ENCODE measurements at places on chromosomes 3 and 15.

DNA sequence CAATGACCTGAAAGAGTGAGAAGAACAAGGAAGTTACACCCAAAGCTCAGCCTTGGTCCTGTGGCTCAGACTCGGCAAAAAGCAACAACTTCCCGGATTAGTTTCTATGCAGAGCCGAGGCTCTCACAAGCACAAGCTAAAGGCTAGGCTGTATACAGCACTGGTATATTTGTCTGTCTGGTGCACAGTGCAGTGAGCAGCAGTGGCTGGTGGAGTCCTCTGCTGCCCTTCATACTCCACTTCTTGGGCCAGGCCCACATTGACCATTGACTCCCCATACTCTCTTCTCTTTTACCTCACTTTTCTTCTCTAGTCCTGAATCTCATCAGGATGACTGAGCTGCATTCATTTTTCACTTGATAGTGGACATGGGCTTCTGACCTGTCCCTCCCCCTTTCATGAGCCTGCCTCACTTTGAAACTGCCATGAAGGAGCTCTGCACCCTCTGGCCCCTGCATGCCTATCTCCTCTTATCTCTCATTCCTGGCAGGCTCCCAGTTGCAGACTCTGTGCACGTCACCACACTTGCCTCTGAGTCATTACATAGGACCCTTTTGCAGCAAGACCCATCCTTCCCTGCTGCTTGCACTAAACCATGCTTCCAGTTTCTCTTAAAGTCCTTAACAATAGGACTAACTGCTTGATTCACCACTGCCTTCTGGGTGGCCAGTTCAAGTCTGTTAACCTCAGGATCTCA lies 379.3 kb downstream of the NTRK3 start:
- H3K36me3 ChIP-seq: no peaks in the 10 kb centered on the region
- H3K4me3 ChIP-seq: no peak overlapping the region
- DNase-seq: no peak
- H3K4me1 ChIP-seq: no peaks in the 10 kb centered on the region

DNA sequence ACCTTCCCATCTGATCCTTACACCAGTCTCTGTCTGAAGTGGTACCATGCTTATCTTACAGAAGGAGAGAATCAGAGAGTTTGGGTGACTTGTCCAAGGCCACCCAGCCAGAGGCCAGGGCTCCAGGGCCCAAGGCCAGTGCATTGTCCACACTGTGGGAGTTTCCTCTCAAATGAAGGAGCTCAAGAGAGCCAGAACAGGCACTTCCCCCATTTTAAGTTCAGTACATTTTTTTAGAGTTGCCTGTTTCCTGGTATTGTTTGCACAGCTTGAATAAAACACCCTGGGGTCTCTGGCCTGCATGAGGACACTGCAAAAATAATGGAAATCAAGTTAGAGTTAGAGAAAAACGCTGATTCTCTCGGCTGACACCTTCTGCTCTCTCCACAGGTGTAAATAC lies 284.0 kb downstream of the SQOR start:
- no peak for DNase-seq
- H3K4me1 ChIP-seq: no peaks in the 10 kb centered on the region
- H3K36me3 ChIP-seq: no peaks in the 10 kb centered on the region
- no peaks in the 10 kb centered on the region for H3K27me3 ChIP-seq

- H3K27ac ChIP-seq: no peak overlapping the region
- H3K36me3 ChIP-seq: no peaks in the 10 kb centered on the region
- H3K4me3 ChIP-seq: no peak overlapping the region
- H3K4me1 ChIP-seq: no peaks in the 10 kb centered on the region
Observed at GRCh38 chr15:67685008-67685599, 140.2 kb upstream of the SKOR1 start.

DNA sequence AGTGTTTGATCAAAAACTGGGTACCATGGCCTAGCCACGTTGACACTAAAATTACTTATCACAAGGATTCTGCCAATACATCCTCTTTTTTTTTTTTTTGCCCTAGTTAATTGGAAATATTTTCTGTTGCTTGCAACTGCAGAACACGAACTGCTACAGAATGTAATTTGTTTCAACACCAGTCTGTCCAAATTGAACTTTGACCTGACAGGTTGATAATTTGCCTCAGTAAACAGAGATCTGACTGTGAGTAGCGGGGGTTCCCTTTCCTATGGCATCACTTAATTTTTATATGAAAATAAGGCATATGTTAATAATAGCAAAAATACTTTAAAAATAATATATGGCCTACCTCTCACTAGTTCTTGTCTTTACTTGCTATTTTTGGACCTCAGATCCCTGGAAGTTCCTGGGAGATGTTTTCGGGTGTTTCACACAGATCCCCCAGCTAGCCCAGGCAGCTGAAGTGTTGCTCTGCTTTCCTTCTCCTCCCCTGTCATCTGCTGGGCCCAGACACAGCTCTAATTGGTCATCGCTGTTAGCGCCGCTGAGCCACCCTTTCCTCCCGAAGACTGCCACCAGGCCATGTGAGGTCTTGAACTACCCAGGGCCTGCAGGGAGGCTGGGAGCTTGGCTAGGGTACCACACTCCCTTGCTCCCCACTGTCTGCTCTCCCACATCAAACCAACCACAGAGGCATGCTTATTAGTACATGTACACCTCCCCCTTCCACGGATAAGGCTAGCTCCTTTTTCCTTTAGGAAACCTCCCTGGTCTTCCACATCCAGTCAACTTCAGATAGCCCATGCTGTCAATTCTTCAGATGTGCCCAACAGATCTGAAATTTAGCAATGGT lies 89.8 kb upstream of the RNF7 start:
- no peaks in the 10 kb centered on the region for H3K4me1 ChIP-seq
- DNase-seq: no peak
- no peak overlapping the region for H3K4me3 ChIP-seq
- no peaks in the 10 kb centered on the region for H3K27me3 ChIP-seq

DNA sequence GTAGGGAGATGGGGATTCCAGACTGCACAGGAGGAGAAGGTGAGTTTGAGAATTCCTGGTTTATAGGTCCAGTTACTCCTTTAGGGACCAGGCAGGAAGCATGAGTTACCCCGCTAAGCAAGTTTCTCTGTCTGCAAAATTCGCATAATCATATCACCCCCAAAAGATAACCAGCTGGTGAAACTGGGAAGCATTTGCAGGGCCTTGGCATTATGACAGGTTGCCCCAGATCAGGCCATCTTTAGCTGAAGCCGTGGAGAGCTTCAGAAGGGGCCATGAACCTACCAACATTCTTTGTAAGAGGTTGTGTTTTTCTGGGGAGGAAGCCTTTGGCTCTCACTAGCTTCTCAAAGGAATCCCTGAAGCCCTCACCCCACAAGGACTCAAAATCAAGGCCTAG lies 29.4 kb downstream of the ATP2B2 start:
- H3K27ac ChIP-seq: no peak overlapping the region
- no peak overlapping the region for H3K4me3 ChIP-seq
- H3K27me3 ChIP-seq: no peaks in the 10 kb centered on the region
- no peaks in the 10 kb centered on the region for H3K36me3 ChIP-seq
- no peaks in the 10 kb centered on the region for H3K4me1 ChIP-seq
- DNase-seq: no peak

DNA sequence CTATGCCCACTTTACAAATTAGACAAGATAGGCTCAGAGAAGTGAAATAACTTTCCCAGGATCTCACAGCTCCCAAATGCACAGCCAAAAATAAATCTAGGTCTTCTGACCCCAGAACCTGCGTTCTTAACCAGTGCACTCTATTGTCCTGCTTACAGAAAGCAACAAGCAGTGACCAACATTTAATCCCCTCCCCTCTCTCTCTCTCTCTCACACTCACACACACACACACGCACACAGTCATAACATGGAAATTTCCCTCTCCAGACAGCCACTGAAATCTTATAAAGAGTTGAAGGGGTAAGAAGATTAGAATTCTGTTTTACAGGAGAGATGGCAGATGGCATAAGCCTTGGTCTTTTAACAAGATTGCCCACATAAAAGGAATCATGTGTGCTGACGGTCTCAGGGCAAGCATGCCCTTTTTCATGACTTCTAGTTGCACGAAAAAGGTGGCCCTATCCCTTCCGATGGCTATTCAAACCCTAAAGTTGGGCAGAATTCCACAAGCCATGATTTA lies 29.4 kb downstream of the EOGT start:
- no peak overlapping the region for H3K4me3 ChIP-seq
- H3K27me3 ChIP-seq: no peaks in the 10 kb centered on the region
- no peak overlapping the region for H3K27ac ChIP-seq
- peaks cover 17% of the 10 kb centered on the region for H3K36me3 ChIP-seq
- no peak for DNase-seq

DNA sequence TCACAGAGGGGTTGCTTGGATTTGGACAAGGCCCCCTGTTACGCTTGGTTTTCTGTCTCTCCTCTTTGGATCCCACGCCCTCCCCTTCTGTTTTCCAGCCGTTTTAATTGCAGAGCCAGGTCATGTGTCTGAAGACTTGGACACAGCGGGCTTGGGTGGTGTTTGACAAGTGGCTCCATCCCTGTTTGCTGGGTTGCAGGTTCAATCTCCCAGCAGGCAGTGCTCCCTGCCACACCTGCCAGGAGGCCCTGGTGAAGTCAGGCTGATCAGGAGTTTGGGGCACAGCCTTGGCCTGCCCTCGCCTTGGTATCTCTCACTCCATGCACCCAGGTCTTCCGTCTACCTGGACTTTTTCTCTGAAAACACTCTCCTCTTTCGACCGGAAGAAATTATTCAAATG lies 59.0 kb downstream of the PLXNA1 start:
- H3K27me3 ChIP-seq: no peaks in the 10 kb centered on the region
- H3K27ac ChIP-seq: no peak overlapping the region
- no peak for DNase-seq
- H3K4me1 ChIP-seq: peaks cover 15% of the 10 kb centered on the region

- no peak overlapping the region for H3K27ac ChIP-seq
- DNase-seq: no peak
- H3K4me3 ChIP-seq: no peak overlapping the region
- no peaks in the 10 kb centered on the region for H3K4me1 ChIP-seq
Observed at GRCh38 chr3:14352002-14352627, 50.3 kb upstream of the SLC6A6 start.

DNA sequence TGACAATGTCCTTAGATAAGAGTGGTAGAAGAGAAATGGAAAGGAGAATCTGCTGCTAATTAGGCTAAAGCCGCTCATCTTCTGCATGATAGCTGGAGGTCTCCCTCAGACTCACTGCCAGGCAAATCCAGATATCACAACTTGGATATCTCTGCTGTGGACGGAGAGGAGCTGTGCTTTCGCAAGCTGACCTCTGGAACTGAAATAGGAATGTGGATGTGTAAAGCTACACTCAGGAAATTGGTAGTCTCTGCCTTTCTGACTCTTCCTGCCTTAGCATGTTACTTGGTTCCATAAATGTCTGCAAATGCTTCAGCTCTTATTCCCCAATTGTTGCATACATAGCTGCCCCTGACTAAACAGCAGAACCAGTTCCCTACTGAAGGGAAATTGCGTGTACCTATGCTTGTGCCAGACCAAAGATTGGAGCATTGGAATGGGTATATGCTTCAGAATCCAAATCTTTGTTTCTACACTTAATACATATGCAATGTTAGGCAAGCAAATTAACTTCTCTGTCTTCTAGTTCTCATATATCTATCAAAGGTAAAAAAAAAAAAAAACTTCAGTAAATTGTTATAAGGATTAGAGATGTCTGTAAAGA lies 74.7 kb upstream of the ROBO2 start:
- DNase-seq: no peak
- no peak overlapping the region for H3K27ac ChIP-seq
- no peaks in the 10 kb centered on the region for H3K27me3 ChIP-seq
- no peaks in the 10 kb centered on the region for H3K4me1 ChIP-seq
- no peak overlapping the region for H3K4me3 ChIP-seq

- no peaks in the 10 kb centered on the region for H3K27me3 ChIP-seq
- H3K4me3 ChIP-seq: no peak overlapping the region
- DNase-seq: no peak
Observed at GRCh38 chr3:13022348-13023234, 50.6 kb downstream of the IQSEC1 start.

DNA sequence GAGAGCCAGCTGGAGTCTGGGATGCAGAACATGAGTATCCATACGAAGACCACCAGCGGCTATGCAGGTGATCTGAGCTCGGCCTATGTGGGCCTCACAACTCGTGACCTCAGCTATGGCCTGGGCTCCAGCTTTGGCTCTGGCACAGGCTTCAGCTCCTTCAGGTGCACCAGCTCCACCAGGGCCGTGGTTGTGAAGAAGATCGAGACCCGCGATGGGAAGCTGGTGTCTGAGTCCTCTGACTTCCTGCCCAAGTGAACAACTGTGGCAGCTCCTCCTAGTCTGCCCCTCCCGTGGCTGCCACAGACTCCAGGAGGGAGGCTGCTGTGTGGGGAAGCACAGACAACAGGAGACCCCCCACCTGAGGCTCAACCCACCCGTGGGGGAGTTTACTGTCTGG lies 3.6 kb upstream of the KPNA4 start:
- H3K27me3 ChIP-seq: no peaks in the 10 kb centered on the region
- no peak overlapping the region for H3K27ac ChIP-seq
- H3K4me1 ChIP-seq: peaks cover 8% of the 10 kb centered on the region
- peaks cover 2% of the 10 kb centered on the region for H3K36me3 ChIP-seq

- no peak overlapping the region for H3K27ac ChIP-seq
- H3K36me3 ChIP-seq: no peaks in the 10 kb centered on the region
- DNase-seq: no peak
- H3K27me3 ChIP-seq: no peaks in the 10 kb centered on the region
- no peaks in the 10 kb centered on the region for H3K4me1 ChIP-seq
Observed at GRCh38 chr3:50003824-50004223, 63.9 kb downstream of the RBM6 start.

DNA sequence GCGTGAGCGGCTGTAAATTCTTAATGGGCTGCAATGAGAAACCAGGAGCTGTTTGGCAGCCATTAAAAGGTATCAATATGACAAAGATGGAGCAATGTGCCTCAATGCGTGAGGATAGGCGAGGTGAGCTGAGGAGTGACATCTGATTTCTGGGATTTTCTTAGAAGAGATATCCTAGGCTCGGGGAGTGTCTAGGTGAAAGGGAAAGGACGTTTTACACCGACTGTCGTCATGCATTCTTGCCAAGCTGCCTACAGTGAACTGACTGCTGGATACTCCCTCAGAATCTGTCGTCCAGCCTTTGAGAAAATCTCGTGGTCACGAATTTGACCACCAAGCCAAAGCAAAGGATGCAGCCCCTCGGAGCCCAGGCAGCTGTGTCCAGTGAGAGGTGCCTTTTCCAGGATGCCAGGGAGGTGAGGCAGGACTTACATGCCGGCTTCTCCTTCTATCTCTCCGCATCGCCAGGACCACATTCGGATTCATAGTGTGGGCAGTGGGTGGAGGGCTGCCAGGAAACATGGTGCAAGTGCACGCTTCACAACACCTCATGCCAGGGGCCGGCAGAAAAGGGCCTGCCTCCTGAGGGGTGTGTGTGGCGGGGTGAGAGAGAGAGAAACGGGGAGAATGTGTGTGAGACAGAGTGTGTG lies 80.3 kb upstream of the ABHD17C start:
- H3K4me3 ChIP-seq: no peak overlapping the region
- no peak for DNase-seq
- H3K27me3 ChIP-seq: no peaks in the 10 kb centered on the region
- no peak overlapping the region for H3K27ac ChIP-seq

- no peaks in the 10 kb centered on the region for H3K36me3 ChIP-seq
- no peak overlapping the region for H3K27ac ChIP-seq
- no peak overlapping the region for H3K4me3 ChIP-seq
- no peak for DNase-seq
Observed at GRCh38 chr15:34799149-34800101, 4.1 kb upstream of the ACTC1 start.

- no peaks in the 10 kb centered on the region for H3K36me3 ChIP-seq
- H3K4me1 ChIP-seq: no peaks in the 10 kb centered on the region
- no peak overlapping the region for H3K27ac ChIP-seq
- no peak overlapping the region for H3K4me3 ChIP-seq
Observed at GRCh38 chr3:117660941-117661817, 951.6 kb downstream of the TUSC7 start.

GRCh38 chr15:89002281-89002761 lies 85.9 kb upstream of the ABHD2 start:
- H3K36me3 ChIP-seq: no peaks in the 10 kb centered on the region
- H3K4me1 ChIP-seq: peaks cover 36% of the 10 kb centered on the region
- no peaks in the 10 kb centered on the region for H3K27me3 ChIP-seq

Measured in Panc1 (cell line).